ENCODE measurements at places on chromosomes 16 and 17.
A peak's percentile ranks its signal among the peaks of the same experiment; 100 is the strongest.

GRCh38 chr17:43360376-43360738 lies 38.4 kb upstream of the ARL4D start:
- peak; percentile 55 for DNase-seq

GRCh38 chr16:28089992-28090365 lies 26.5 kb upstream of the GSG1L start:
- DNase-seq, result no peak

GRCh38 chr17:54974759-54975158 lies 6.2 kb downstream of the STXBP4 start:
- DNase-seq, result no peak

DNA sequence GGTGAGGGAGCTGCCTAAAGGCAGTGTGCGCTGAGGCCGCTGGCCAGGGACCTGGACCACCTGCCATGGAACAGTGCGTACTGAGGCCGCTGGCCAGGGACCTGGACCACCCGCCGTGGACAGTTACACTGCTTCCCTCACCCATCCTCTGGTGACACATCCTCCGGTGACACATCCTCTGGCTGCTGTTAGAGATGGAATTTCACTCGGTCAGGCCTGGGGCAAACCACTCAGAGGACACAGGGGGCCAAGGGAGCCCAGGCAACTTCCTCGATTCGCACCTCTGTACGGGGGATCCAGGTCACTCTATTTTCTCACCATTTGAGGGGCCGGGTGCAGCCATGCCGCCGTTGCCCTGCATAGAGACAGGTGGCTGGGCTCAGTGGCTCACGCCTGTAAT lies 32.4 kb upstream of the RPTOR start:
- DNase-seq, result no peak

DNA sequence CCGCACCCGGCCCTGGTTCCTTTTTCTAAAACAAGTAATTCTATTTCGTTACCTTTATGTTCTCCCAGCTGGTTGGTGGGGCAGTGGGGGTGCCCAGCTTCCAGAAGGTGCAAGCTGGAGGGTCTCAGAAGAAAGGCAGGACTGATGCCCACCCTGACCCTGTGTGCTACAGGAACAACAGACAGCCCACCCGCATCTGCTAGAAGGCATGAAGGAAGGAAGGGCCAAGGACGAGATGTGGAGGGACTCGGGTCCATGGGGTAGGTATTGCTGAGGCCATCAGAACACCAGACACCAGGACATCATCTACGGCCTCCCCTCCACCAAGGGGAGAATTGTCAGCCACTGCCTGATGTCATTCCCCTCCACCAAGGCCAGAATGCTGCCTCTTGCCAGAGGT lies 6.4 kb upstream of the CYTH1 start:
- no peak for DNase-seq

GRCh38 chr16:89317729-89318429 lies 100.4 kb downstream of the ZNF778 start:
- no peak for DNase-seq

DNA sequence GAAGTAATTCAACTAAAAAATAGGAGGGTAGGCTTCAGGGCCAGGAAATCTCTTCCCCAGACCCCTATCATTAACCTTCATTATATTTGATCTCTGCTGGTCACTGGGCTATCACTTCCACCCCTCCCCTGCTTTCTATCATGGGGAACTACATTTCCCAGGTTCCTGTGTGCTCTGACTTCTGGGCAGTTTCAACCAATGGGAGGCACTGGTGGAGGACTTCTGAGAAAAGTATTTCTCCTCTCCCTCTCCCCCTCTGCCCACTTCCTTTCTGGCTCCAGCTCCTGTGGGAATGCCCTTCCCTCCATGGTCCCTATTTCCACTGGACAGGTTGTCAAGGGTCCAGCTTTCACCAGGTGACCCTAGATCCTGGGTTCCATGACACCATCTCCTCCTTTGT lies 364.4 kb downstream of the C16orf95 start:
- DNase-seq, result no peak

- no peak for DNase-seq
These were observed 44.2 kb downstream of the PEMT start for GRCh38 chr17:17547210-17547764.

GRCh38 chr16:88349903-88350900 lies 32.6 kb upstream of the ZNF469 start:
- no peak for DNase-seq

Measured in GM13976 (cell line).